ENCODE measurements at places on chromosomes 11 and 22.

DNA sequence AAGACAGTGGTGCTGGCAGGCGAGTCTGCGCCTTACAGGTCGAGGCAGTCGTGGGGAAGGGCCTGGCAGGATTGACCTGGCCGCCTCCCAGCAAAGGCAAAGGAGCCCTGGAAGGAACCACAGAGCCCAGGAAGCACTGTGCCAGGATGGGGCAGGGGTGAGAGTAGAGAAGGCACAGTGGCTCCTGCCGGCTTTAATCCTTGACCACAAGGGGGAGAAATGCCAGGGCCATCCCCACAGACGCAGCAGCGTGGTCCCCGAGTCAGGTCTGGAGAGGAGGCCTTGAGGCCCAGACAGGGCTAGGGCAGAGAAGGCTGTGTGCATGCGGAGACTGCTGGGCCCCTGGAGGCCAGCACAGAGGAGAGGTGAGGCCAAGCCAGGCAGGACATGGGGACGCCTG lies 9.9 kb upstream of the NDUFS8 start:
- no peak for DNase-seq

- DNase-seq, result no peak
Observed at GRCh38 chr22:21738966-21739365, 3.4 kb upstream of the YPEL1 start.

GRCh38 chr11:8624698-8625097 lies 30.7 kb upstream of the STK33 start:
- no peak for DNase-seq

DNA sequence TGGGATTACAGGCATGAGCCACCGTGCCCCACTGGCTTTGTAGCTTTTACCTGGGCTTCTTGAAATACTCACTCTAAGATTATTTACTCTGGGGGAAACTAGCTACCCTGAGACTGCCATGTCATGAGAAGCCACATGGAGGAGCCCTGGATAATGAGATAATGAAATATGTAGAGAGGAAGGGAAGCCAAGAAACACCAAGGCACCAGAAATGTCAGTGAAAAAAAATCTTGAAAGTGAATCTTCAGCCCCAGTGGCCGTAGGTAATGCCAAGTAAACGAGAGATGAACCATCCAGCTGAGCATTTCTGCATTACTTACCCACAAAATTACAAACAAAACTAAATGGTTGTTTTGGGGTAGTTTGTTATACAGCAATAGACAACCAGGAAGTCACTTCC lies 125.6 kb downstream of the APIP start:
- DNase-seq, result no peak

- DNase-seq, result no peak
Observed at GRCh38 chr11:59973097-59973496, 9.3 kb downstream of the OOSP4A start.

- DNase-seq, result no peak
Observed at GRCh38 chr11:13861411-13861810, 101.1 kb upstream of the SPON1 start.

DNA sequence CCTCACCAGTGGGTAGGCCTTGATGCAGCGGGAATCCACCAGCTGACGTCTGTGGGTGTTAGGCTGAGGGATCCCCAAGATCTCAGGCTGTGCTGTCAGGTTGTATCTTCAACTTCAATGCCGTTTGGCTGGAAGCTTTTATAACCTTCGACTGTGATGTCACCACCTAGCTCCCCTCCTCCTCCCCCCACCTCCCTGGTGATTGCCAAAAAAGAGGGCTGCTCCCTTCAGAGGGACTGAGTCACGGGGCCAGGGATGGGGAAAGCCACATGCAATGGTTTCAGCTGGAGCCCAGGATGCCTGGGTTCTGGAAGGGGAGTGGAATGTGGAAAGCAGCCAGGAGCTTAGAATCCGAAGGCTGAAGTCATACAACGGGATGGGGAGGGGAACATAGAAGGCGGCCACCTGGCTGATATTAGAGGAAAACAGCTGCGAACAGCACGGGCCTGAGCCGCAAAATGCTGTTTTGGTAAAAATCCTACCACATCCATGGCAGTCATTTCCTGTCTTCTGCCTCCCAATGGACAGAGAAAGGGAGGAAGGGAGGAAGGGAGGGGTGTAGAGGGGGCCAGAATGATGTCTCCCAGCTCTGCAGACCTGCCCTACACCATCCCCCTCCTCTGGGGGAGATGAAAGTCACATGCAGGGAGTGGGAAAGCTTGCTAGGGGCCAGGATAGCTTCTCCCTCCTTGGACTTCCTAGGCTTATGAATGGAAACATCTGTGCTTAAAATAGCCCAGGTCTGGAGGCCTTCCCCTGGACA lies at the start of gene LRRN4CL:
LRRN4CL (minus strand) TSS at position 110 of the 763 bp plus-strand sequence. CDS start 1,022 bp downstream, outside the sequence.
- DNase-seq, result no peak

- DNase-seq, result no peak
Observed at GRCh38 chr11:80726236-80726635, 1285.4 kb upstream of the TENM4 start.

- no peak for DNase-seq
Observed at GRCh38 chr22:40180403-40180802, 2.7 kb downstream of the TNRC6B start.

DNA sequence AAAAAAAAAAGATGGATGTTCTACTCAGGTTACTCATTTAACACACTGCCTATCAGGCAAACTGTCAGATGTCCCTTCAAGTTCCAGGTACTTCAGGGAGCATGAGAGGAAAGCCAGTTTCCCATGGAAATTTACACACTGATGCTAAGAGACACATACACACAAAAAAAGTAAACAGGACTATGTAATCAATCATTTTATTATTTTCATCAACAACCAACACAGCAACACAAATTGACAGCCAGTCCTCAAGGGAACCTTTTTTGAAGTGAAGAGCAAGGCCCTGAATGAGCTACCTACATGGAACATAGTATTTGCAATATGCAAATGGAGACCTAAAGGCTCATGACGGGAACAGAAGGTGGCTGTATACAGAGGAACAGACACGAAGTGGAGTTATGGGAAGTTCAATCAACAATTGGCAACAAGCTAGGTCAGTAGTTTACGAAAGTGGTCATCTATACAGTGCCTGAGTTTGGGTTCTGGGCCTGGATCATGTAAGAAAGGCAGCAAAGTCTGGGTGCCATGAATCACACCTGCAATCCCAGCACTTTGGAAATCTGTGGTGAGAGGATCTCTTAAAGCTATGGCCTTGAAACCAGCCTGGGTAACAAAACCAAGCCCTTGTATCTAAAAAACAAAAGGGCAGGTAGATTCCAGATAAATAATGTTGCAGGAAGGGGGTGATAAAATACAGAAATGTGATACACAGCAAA lies 12.6 kb upstream of the WDR74 start:
- DNase-seq, result no peak

DNA sequence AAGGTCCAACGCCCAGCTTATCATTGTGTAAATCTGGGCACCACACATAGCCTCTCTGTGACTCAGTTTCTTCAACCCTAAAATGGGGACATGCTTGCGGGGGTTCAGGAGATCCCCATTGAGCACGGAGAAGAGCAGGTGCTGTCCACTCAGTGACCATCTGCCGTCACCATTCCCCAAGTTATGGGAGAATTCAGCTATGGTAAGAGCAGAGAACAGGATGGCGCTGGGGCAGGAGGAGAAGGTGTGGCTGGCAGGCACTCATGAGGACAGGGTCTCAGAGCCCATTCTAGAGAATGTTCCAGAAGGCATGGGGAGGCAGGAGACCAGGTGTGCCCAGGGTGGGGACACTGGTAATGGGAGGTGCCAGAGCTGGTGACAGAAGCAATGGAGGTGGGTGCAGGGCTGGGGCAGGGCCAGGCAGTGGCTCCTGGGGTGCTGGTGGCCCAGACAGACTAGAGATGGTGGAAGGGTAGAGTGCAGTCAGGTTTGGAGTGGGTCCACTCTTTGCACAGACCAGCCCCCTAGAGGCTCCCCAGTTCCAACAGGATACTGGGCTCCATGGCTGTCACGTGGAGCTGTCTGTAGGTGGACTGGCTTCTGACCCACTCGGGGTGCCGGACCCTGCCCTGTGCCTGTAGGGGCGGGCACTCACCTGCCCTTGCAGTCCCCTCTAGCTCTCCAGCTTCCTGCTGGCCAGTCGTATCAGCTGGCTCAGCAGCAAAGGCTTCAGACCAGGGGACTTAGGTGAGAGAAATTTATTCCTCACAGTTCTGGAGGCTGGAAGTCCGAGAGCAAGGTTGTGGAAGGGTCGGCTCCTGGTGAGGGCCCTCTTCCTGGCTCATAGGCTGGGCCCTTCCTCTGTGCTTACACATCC lies 84.7 kb downstream of the CDKN1C start:
- no peak for DNase-seq

GRCh38 chr11:20047006-20047768 lies 113.1 kb downstream of the DBX1 start:
- no peak for DNase-seq

DNA sequence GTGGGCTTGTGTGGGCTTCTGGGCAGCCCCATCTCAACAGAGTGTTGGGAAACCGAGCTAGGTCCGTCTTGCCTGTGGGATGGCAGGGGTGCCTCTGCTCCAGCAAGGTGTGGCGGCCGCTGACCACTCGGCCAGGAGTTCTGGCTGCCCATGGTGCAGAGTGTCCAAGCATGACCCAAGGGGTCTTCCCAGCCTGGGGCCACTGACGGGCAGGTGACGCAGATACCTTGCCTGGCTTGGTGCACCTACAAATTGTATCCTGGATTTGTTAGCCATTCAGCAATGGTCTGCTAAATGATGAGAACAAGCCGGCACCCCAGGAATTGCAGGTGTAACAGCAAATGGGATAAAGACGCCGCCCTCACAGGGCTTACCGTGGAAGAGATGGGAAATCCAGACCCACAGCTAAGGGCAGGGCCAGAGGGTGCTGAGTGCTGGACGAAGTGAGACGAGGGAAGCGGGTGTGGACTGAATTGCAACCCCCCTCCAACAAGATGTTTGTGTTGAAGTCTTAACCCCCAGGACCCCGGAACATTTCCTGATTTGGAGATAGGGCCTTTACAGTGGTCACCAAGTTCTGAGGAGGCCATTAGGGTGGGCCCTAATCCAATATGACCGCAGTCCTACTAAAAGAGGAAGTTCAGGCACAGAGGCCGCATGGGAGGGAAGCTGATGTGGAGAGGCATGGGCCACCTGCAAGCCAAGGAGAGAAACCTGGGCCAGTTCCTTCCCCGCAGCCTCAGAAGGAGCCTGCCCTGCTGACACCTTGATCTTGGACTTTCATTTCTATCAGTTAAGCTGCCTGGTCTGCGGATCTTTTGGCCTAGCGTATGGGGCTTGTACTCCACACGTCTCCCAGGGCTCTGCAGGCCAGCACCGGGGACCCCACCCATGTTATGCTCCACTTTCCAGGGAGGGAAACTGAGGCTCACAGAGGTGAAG lies 45.2 kb upstream of the LINC01488 start:
- no peak for DNase-seq

DNA sequence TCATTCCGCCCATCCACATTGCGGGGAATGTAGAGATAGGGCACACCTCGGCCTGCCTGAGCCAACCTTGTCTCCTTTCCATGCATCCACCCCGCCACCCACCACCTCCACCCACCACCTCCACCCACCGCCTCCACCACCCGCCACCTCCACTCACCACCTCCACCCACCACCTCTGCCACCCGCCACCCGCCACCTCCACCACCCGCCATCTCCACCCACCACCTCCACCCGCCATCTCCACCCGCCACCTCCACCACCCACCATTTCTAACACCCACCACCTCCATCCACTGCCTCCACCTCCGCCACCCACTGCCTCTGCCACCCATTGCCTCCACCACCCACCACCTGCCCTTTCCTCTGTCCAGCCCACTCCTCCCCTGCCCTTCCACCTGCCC lies 78.4 kb downstream of the IGLL1 start:
- DNase-seq, result no peak

GRCh38 chr22:19878461-19879245 lies 24.0 kb upstream of the GNB1L start:
- DNase-seq, result no peak

DNA sequence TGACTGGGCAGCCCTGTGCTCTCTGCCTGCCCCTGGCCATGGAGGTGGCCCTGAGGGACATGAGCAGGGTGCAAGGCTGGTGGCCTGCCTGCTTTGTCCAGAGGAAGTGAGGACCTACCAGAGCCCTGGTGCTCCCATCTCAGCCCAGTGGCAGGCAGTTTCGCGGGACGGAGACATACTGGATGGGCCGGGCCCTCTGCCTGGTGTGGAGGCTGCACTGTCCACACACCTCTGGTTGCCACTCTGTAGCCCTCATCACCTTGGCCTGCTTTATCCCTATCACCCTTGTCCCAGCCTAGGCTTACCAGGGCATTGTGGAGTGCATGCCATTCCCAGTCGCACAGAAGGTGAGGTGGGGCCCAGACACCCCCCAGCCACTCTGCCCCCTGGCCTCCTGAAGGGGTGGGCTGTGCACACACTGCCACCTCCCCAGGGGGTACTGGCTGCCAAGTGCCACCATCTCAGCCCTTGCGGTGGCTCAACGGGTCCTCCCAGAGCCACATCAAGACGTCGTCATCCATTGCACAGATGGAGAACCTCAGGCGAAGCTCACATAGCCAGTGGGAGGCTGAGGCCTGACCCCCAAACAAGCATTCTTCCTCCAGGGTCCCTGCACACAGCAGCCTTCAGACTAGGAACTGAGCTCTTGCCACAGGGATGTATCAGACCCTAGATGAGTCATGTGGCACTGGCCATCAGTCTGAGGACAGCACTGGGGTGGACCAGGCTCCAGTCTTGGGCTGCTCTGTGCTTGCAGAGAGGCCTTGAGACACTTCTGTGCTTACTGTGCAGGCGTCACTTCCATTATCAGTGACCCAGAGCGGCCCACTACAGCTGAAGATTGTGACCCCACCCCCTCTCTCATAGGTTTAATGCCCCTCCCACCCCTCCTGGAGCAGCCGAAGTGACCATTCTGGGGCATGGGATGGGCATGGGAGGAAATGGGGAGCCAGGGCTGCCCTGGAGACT lies 176.1 kb downstream of the IGLL1 start:
- DNase-seq, result no peak

GRCh38 chr11:114479331-114479730 lies 40.1 kb downstream of the REXO2 start:
- no peak for DNase-seq

DNA sequence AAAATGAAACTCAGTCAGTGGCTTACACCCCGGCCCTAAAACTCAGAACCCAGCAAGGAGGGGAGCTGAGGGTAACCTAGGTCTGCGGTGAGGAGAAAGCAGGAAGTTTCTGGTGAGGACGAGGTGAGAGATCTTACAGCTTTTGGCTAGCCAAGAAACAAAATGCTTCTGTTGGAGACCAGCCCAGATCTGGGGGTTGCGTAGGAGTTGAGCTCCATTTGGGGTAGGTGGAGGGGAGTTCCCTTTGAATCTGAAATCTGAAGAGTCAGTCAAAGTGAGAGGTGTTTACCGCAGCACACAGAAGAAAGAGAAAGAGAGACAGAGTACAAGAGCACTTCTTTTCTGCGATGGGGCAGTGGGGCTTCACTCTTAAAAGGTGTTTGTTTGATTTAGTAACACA lies 29.6 kb downstream of the EHF start:
- DNase-seq, result peak; percentile 65

DNA sequence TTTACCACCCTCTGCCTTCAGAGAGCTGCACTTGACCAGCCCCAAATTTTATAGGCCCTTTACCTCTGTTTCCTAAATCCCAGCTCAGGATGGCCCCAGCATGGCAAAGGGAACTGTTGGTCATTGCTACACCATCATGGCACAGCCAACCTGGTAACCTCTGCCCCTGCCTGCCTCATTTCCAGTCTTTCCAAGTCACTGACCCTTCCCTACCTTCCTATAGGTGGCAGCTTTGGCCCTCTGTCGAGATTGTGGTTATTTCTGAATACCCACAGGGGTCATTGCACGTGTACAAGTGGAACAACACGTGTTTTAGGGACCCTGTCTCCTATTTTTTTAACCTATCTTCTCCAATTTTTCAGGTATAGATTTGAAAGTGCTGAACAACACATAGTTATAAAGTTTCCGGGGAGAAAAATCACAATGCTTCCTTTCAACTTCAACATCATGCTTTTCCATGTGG lies 2.8 kb downstream of the GALNT18 start:
- DNase-seq, result no peak

All from K562 (cell line).